Omental fat pad (tissue), 4 donors: ENCODE measurements at places on chromosomes 3 and 15.

DNA sequence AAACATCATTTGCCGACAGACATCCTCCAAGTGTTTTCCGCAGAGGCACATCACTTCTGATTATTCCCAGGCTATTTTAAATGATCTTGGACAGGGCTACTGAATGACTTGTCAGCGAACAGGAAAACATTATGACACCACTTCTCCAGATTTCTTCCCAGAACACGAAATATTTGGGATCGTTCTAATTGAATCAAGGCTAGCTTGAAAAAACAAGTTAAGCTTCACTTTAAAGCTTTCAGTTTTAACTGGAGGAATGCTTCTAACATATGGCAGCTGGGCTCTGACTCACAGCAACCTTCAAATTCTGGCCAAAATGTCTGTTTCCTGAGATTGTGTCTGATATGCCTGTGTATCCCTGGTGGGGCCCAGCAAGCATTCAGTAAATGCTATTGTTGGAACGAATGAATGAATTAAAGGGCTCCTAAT is 127.0 kb upstream of the ICE2 start:
- no peak for DNase-seq

DNA sequence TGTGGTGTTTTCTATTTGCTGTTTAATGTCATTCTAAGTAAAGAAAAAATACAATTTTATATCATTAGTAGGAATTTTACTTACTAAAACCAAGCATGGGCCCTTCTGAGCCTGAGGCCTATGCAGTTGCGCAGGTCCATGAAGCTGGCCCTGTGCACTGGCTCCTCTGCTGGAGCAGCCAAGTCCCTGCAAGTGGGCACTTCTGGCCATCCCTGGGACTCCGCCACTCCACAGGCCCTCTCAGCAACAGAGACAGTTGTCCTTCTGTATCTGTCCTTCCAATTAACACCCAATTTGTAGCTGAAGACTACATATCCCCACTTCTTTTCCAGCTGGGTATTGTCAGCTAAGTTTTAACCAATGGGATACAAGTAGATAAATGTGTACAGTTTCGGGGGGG is 49.9 kb upstream of the RYK start:
- DNase-seq: no peak

DNA sequence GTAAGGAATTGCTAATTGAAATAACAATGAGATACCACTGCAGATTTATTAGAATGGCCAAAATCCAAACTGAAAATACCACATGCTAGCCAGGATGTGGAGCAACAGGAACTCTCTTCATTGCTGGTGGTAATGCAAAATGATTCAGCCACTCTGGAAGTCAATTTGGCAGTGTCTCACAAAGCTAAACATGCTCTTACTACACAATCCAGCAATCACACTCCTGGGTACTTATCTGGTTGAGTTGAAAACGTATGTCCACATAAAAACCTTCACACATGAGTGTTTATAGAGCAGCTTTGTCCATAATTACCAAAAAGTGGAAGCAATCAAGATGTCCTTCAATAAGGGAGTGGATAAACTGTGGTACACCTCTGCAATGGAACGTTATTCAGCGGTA is 113.3 kb downstream of the SMAD6 start:
- no peak for DNase-seq

- no peak for DNase-seq
These were observed 107.4 kb downstream of the ADAMTS17 start for GRCh38 chr15:100234158-100235029.

DNA sequence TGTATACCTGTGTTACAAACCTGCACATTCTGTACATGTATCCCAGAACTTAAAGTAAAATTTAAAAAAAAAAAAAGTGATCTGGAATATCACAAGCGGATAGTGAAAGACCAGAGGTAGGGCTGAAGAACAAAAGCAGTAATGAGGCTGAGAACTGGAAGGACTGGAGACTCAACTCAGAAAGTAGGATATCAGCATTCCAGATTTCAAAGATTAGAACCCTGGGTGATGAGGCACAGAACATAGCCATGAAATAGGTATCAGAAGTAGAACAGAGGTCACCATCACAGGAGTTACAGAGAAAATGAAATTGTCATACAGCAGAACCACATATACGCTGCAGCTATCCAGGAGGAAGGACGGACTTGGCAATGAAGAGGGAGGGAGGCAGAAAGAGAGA is 56.1 kb downstream of the ACAP2 start:
- no peak for DNase-seq
